GM20000 (cell line): ENCODE measurements at places on chromosomes 11 and 22.

GRCh38 chr11:57085611-57086010, 96.1 kb upstream of the LRRC55 start:
- DNase-seq = no peak

GRCh38 chr11:112200252-112200651, 24.9 kb downstream of the BCO2 start:
- DNase-seq = no peak

- peak; percentile 71 for DNase-seq
Measured at GRCh38 chr11:111977146-111978027, 40.2 kb downstream of the DIXDC1 start.

- DNase-seq = no peak
Measured at GRCh38 chr11:83192606-83193245, 786 bp upstream of the ANKRD42 start.

DNA sequence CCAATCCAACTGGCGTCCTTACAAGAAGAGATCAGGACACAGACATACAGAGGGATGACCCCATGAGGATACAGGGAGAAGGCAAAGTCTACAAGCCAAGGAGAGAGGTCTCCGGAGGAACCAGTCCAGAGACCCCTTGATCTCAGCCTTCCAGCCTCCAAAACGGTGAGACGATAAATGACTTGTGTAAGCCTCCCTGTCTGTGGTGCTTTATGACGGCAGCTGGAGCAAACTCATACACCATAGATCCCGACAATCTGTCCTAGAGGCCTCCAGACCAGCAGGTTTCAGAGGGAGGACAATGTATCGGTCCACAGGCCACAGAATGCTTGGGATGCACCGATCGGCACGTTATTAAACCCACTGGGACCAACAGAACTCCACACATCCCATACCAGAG, 383.3 kb downstream of the SHANK2 start:
- DNase-seq = no peak

DNA sequence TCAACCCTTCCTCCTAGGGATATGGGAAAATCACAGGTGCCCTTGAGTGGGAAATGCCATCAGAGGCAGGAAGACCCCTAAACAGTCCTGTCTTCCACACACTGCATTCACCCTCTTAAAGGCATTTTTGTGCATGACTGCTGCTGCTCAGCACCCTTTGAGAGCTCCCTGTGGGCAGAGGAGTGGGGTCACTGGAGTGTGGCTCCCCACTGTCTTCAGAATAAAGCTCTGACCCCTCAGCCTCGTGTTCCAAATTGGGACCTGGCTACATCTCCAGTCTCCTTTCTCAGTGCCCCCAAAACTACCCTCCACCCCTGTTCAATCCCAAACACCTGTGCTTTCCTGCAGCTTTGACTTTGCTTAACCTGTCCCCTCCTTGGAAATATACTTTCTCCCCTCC, 46.6 kb downstream of the CHRDL2 start:
- no peak for DNase-seq

- DNase-seq = no peak
Measured at GRCh38 chr11:60977836-60978235, 6.4 kb downstream of the CD6 start.

- DNase-seq = no peak
Measured at GRCh38 chr11:12744826-12745502, 70.7 kb downstream of the TEAD1 start.

- no peak for DNase-seq
Measured at GRCh38 chr22:27874185-27874584, 44.9 kb downstream of the PITPNB start.

- no peak for DNase-seq
Measured at GRCh38 chr22:18035751-18036150, 11.4 kb upstream of the MICAL3 start.

GRCh38 chr22:26229910-26230309, 60.6 kb downstream of the SEZ6L start:
- no peak for DNase-seq

- no peak for DNase-seq
Measured at GRCh38 chr11:11346303-11346702, 6.7 kb downstream of the CSNK2A3 start.

- DNase-seq = peak; percentile 13
Measured at GRCh38 chr11:111623527-111624030, 21.3 kb downstream of the SIK2 start.

DNA sequence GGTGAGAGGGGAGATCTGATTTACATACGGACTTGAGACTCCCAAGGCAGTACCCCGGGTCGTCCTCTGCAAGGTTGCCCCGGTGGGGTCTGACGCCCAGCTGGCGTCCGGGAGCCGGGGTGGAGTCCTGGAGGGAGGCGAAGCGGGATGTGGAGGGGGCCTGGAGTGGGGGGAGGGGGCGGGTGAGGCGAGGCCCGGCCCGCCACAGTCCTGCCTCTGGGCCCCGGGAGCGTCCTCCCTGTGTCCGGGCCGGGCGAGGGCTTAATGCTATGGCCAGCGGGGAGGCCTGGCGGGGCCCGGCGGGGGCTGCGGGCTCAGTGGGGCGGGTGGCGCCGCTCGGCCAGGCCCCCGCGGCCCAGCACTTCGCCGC, 2.4 kb upstream of the MYBPC3 start:
- DNase-seq = no peak

DNA sequence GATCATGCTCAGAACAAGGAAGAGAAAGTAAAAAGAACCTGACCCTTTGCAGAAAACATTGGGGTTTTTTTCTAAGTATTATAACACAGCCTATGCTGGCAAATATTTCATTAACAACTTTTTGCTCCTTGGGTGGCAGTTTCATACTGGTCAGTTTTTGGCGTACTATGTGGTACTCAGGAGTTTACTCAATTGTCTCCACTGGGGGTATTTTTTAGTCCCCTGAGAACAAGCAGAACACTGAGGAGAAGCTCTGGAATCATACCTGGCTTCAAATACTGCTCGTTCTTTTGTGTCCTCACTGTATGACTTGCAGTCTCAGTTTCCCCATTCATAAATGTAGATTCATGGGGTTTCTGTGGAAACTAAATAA, 90.4 kb downstream of the SERGEF start:
- DNase-seq = no peak

GRCh38 chr11:3152471-3153110, 12.5 kb downstream of the OSBPL5 start:
- no peak for DNase-seq

DNA sequence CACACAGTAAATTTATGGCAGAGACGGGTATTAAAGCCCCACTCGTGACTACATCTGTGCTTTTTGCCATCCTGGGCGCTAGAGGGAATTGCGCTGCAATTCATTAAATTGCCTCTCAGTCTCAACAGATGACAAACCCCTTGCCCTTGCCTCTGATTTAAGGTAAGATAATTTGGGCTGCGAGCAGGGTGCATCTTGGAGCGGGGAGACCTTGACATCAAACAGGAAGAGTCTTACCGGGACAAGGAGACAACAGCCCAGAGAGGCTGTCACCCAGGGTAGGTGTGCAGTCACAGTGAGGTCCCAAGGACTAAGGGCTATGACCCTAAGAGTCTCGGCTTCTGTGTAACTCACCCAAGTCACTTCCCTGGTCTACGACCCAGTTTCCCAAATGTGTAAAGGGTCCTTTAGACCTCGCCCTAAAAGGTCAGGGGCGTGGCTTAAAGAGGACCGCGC, 449 bp upstream of the TOM1 start:
- DNase-seq = no peak

GRCh38 chr22:48238284-48238915, 1476.0 kb downstream of the TBC1D22A start:
- no peak for DNase-seq

DNA sequence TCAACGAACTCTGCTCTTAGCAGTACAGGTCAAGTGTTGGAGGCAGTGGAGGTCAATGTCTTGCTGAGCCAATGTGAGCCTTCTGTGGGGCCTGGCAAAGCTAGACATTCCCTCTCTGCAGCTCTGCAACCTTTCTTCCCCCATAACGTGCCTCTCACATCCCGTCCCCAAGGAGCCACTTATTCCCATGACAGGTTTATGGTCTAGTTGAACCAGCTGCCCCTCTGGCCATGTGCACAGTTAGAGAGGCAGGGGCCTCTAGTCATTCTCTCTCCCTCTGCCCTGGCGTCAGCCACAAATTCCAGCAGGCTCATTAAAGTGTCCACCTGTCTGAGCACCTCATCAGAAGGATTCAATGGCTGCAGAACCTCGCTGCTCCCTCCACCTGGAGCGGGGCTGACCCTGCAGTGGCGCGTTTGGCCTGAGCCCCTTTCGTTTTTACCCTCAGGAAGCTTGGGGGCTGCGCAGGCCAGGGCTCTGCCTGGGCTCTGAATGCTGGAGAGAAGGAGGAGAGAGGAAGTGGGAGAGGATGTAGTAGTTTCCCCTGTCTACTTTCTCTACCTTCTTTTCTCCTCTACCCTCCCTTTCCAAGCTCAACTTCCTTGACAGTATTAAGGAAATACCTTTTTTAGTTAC, 302.1 kb upstream of the B3GAT1 start:
- DNase-seq = no peak

GRCh38 chr22:38618258-38618657, 37.9 kb downstream of the FAM227A start:
- no peak for DNase-seq

- no peak for DNase-seq
Measured at GRCh38 chr11:65868076-65868667, 4.4 kb downstream of the EFEMP2 start.

GRCh38 chr11:76185511-76185910, 20.8 kb downstream of the WNT11 start:
- DNase-seq = no peak

DNA sequence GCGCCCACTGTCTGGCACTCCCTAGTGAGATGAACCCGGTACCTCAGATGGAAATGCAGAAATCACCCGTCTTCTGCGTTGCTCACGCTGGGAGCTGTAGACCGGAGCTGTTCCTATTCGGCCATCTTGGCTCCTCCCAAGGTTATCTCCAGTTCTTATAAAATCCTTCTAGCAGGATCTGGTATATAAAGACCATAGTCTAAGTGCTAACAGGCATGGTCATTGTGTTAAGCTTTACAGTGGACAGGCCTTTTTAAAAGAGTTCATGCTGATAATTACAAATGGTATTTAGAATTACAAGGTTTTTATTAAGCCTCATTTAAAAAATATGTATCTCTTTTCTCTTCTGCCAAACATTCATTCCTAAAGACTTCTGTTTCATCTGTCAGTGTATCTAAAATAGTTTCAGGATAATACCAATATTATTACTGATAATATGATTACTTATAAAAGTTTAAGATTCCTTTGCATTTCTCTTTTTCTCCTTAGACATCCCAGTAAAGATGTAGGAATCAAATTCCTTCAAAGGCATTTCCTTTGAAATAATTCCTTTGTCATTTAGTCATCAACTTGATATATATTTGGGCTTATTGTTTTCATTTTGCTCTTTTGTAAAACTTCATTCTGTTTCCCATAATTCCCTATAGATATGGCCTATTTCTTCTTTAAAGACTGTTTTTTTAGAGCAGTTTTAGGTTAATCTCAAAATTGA, 20.7 kb downstream of the DDX10 start:
- DNase-seq = no peak

DNA sequence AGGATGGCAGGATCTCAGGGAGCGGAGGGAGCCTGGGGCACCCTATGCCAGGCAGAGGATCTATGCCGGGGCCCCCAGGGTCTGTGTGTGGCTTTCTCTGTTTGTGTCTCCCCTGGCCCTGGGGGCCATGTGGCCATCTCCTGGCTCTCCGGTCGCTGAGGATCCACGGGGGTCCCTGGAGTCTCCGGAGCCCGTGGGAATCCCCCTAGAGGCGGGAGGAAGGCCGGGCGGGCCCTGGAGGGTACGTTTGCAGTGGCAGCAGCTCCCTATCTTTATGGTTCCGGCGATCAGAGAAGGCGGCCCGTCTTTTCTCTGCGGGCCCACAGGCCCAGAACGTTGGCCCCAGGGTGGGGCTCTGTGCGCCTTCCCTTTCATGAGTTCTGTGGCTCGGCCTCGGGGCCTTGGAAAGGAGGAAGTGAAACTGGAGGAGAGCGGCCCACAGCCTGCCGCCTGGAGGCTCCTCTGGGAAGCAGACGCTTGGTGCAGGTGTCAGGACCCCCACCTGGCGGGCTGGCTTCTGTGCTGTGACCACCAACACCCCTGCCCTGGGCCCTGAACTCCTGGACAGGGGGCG, 82.1 kb downstream of the KCNQ1 start:
- DNase-seq = peak; percentile 78

DNA sequence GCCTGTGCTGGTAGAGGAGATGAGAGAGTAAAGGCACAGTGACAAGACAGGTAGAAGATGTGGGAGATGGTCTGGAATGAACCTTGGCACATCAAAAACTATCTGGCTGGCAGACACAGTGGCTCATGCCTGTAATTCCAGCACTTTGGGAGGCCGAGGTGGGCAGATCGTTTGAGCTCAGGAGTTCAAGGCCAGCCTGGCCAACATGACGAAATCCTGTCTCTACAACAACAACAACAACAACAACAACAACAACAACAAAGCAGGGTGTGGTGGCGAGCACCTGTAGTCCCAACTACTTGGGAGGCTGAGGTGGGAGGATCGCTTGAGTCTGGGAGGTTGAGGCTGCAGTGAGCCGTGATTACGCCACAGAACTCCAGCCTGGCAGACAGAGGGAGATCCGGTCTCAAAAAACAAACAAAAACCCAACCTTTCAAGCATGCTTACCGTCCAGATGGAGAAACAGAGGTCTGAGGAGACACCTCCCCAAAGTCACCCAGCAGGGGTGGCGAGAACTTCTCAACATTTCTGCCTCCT, 11.8 kb downstream of the KCTD21 start:
- DNase-seq = no peak

GRCh38 chr22:31262312-31263133, 29.8 kb downstream of the PIK3IP1 start:
- DNase-seq = no peak

DNA sequence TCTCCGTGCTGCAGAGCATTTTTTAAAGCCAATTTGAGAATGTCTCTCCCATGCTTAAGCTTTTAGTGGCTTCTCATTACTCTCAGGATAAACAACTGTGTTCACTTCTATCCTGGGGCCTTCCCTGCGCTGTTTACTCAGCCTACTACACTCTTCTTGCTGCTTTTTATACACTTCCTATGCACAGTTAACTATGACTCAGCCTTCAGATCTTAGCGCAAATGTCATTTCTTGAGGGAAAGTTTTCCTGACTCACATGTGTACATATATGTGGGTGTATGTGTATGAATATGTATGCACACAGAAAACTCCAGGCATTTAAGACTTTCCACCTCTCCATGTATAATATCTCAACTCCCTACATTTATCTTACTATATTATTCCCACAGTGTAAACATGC, 9.8 kb downstream of the THAP12 start:
- DNase-seq = peak; percentile 39

- DNase-seq = no peak
Measured at GRCh38 chr11:862081-862661, 19.5 kb downstream of the TSPAN4 start.

DNA sequence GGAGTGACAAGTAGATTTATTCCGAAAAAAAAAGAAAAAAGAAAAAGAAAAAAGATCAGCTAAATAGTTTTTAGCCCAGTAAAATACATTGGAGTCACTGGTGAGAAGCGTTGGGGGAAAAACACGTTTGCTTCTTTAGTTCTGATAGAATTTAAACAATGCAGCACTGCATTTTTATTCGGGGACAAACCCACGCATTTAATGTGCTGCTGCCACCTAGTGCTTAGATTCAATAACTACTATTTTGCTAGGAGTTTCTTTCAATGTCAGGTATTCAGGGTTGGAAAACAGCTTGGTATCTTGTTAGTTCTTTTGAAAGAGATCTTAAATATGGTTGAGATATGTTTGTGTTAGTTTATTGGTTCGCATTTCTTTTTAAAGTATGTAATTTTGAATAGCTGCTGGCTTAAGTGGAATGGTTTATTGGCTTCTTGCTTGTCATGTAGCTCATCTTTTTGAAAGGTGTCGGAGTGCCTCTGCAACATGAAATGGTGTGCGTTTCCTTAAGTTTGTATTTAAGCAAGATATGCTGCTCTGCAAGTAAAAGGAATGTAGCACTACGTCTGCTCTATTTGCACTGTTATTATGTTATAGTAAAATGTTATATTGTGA, 41.9 kb downstream of the SVIP start:
- DNase-seq = peak; percentile 17

- DNase-seq = no peak
Measured at GRCh38 chr11:10797531-10797930, 11.2 kb downstream of the EIF4G2 start.
